ENCODE measurements at places on chromosomes 12 and 14.

DNA sequence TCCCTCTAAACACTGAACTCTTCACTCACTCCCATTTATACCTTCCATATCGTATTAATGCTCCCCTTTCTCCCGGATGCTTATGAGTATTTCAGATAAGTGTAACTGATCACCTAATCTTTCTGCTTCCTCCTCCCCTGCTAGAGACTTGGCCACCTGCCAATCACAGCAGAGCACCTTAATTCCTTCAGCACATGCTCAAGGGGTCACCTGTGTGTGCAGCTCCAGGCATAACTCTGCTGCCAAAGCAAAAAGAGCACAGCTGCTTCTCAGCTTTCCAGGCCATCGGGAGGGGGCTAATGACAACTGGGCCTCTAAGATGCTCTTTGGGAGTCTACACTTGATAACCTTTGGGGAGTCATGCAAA lies 106.9 kb upstream of the DYRK2 start:
- DNase-seq = no peak

GRCh38 chr14:64937171-64937820 lies 5.2 kb downstream of the GPX2 start:
- DNase-seq = no peak

DNA sequence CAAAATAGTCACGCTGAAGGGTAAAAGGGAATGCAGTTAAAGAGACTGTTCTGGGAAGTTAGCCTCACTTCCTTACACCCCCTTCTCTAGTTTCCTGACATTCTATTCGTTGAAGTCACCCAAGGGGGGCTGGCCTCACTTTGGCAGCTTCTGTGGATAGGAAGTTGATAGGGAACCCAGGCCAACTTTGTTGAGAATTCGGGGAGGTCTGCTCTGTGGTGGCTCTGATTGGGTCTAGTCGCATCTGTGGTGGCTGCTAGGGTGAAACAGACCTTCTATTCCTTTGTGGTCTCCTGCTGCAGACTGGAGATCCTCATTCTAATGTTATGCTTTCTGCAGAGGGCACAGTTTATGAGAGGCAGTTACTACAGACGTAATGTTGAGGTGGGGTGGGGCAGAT lies 28.8 kb upstream of the GZMB start:
- DNase-seq = no peak

DNA sequence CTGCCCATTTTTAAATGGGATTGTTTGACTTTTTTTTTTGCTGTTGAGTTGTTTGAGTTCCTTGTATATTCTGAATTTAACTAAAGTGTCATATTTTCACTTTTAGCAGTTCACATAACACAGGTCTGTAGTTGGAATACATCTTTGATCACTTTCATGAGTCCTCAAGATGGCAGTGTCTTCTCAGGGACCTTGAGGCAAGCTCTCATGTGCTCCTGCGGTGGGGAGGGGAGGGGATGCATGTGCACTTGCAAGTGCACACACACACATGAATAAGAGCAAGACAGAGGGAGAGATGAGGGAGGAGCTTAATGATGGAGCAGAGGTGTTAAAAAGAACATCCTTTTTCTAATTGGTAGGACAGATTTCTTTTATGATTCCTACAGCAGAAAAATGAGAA lies 291.4 kb upstream of the OR4E1 start:
- no peak for DNase-seq

DNA sequence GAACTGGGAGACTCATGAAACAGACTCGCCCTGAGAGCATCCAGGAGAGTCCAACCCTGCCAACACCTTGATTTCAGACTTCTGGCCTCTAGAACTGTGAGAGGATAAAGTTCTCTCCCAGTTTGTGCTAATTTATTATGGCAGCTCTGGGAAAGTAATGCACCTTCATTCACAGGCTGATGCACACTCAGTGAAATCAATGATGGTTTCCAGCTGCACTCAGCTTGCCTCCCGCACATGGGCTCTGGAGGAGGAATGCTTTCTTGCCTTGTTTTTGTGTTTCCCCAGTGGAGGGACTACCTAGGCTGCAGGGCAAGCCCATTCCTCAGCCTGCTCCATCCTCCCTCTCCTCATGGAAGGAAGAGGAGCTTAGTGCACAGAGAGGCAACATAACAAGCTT lies 45.7 kb downstream of the TMEM132C start:
- no peak for DNase-seq

DNA sequence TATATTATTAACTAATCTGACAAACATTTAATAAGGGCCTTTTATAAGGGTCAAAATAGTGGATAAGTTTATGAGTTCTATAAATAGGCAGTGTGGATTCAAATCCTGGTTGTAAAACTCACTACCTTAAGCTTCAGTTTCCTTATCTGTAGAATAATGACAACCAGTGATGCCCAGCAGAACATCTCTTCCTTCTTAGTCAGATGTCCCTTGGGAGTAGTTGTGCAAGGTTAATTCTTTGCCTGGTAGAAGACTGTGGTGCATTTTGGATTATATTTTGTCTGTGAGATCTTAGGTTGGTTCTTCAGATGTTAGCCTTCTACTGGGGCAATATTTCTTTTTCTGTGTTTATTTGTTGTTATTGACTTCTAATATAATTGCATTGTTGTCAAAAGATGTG lies 59.5 kb downstream of the ARID2 start:
- DNase-seq = peak; percentile 69

DNA sequence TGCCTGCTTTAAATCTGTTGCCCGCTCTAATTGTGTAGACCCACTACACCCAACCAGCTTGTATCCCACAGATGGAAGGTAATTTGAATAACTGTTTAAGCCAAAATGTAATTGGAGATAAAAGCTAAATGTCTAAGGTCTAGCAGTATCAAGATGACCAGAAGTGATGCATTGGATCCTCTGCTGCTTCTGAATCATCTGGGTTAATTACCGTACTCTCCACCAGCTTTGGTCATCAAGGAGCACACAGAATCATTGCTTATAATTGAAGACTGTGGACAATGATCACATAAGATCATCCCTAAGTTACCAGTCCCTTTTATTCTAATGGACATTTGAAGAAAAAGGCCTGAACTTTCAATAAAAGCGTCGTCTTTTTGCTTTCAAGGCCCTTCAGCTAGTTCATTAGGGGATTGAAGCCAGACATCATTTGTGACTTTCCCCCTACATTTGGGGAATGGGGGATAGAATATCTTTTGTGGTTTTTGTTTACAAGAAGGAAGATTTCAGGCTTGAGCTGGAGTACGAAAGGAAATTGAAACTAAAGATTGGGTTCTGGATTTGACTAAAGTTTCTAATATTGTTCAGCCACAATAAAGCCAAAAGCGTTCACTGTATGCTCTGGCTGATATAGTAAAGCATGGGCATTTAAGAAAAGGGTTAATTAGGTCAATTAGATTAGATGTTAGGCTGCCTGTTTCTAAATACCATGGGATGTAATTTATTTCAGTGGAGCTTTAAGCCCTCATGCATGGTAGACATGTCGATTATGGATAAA lies 123.2 kb downstream of the CHST11 start:
- DNase-seq = no peak

GRCh38 chr14:57987051-57987450 lies 121.2 kb upstream of the SLC35F4 start:
- no peak for DNase-seq

- DNase-seq = no peak
These were observed 1043.8 kb upstream of the FBXO33 start for GRCh38 chr14:40476005-40476404.

- DNase-seq = no peak
These were observed 59.0 kb upstream of the STXBP6 start for GRCh38 chr14:25108959-25109358.
